CD4-positive, alpha-beta T cell treated with Interleukin-17A for 1 hour (primary cell): ENCODE measurements at places on chromosomes 4 and X.
A peak's percentile ranks its signal among the peaks of the same experiment; 100 is the strongest.

GRCh38 chrX:124378643-124379042, 32.3 kb downstream of the SH2D1A start:
- no peak for DNase-seq

DNA sequence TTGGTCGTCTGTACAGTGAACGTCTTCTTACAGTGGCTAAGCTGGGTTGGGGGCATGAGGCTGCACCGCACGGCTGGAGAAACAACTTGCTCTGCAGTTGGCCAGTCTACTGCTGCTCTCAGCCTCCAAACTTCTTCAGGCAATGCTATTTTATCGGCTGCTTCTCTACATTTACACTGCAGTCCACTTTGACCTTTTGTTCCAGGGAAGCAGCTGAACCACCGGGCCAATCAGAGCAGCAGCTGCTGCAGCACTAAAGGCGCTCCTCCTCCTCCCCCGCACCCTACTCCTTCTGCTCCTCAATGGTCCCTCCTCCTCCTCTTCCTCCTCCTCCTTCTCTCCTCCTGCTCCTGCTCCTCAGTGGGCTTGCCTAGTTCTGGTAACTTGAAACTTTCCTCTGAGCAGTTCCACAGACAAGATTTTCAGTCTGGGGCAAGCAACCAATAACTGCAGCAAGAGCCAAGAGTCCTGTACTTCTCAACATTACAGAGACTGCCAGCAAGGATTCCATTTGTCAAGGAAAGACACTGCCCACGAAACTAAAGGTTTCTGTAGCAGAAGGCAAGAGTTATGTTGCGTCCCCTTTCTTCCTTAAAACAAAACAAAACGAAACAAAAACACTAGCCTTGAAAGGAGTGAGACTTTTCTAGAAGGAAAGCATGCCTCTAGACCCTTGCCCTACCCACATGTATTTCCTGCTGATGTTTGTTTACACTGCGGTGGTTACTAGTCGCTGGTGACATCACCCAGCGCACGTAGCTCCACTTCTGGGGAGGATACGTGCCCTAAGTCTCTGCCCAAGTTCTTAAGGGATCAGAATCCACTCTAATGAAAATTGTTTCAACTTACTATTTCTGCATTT, 125.7 kb upstream of the NAP1L5 start:
- peak; percentile 89 for DNase-seq

DNA sequence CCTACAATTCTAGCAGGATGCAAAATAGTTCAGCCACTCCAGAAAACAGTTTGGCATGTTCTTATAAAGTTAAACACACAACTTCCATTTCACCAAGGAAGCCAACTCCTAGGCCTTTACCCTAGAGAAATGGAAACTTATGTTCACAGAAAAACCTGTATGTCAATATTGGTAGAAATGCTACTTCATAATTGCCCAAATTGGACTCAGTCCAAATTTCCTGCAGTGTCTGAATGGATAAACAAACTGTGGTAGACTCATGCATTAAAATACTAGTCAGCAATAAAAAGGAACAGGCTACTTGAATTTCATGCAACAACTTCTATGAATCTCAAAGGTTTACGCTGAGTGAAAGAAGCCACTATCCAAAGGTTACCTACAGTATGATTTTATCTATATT, 1738.8 kb upstream of the IGFBP7 start:
- no peak for DNase-seq

DNA sequence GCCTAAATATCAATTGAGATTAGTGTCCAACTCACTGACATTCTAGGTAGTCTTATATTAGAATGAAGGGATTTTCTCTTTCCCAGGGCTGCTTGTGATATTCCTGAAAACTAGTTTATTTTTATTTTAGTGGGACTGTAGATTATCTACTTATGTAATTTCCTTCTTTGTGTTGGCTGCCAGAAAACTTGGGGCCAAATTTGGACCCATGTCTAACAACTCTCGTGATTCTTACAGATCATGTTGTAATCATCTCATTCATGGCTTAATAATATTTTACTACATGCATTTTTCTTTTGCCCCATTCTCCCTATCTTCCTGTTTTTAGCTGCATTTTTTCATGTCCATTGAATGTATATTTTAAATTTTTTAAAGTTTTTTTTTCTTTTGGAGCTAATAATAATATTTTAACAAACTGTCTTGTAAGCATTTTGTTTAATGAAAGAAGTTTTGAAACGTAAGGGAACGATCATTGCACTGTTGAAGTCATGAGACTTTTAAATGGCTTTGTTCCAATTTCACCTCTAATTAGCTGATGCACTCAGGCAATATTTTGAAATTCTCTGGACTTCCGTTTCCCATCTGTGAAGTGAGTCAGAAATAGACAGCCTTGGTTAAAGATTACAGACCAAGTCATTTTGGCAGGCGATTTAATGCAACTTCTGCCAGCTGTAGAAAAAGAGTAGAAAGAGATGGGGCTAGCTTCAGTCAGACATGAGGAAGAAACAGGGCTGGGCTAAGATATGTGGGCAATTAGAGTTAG, 14.3 kb upstream of the TDO2 start:
- no peak for DNase-seq

GRCh38 chrX:120029354-120029753, 48.1 kb downstream of the RHOXF2B start:
- DNase-seq: no peak

- DNase-seq: no peak
These were observed 13.6 kb downstream of the STOX2 start for GRCh38 chr4:183918696-183919095.

GRCh38 chr4:23084559-23085248, 392.0 kb downstream of the GBA3 start:
- DNase-seq: no peak

GRCh38 chr4:78665216-78665770, 110.9 kb upstream of the BMP2K start:
- no peak for DNase-seq

DNA sequence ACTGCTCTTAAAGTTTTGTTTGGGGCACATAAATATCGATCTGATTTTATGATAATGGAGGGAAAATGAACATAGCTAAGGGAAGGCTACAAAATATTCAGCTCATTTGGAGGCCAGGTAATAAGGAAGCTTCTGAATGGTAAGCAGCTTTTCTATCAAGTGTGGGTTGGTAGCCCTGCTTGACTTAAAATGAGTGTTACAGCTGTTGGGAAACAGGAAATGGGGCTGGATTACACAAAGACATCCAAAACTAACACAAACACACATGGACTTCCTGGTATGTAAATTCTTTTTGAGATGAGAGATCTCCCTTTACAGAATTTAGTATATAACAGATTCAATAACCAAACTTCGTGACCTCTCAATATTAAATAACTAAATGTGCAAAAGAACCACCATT, 58.0 kb downstream of the FGF16 start:
- DNase-seq: no peak

- no peak for DNase-seq
These were observed 1.4 kb downstream of the TCEAL1 start for GRCh38 chrX:103630171-103630511.

DNA sequence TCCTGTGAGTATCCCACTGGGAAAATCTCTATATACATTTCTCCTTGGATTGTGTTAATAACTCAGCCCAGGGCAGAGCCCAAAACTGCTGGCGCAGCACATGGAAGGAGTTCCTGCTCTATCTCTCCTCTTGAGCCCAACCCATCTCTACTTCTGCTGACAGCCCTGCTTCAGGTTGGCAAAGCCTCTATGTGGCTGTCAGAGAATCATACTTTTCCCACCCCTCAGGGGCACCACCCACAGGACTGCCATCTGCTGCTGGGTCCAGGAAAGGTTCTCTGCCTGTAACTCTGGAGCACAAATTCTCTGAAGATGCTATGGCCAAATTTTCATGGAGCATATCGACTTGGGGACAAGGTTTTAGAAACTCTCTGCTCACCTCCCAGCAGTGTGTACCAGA, 278.5 kb upstream of the EMCN start:
- DNase-seq: no peak

GRCh38 chr4:181949704-181950312, 293.4 kb upstream of the TENM3 start:
- no peak for DNase-seq

GRCh38 chr4:15884666-15885065, 53.9 kb downstream of the FGFBP1 start:
- DNase-seq: no peak

- DNase-seq: no peak
These were observed 8.5 kb upstream of the BMP3 start for GRCh38 chr4:81021981-81022380.

- no peak for DNase-seq
These were observed 671 bp downstream of the SLC7A11 start for GRCh38 chr4:138241281-138242075.

DNA sequence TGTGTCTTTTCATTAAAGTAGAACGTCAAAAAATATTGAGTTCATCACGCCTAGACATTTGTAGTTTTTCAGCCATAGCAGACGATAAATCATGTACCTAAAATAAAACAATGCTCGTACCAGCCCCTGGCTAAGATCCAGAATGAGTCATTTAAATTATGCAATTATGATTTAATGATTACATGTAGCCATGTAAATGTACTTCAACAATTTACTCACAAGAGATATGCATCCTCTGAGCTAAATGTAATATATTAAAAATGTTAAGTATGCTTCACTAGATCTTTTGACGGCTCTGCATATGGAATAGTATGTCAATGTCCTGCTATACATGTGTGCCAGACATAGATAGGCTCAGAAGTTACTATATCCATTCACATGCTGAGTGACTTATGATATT, 1077.8 kb downstream of the ARAP2 start:
- DNase-seq: no peak

DNA sequence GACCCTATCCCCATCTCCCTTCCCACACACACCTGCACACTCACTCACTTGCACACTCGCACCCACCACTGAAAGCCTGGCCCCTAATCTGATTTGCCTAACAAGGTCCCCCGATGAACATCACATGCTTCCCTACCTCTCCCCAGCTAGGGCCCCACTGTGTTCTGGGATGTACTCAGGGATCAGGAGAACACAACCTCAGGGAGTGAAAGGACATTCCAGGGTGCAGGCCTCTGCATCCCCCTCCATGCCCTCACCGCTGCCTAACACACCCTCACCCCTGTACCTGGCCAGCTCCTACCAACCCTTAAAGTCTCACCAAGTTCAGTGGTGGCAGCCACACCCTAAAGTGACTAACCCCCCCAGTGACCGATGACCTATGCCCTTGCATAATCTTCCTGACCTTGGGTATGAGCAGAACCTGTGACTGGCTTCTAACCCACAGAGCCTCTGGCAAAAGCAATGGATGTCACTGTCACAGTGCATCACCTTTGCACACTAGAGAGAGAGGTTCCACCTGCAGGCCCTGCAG, 2.4 kb upstream of the AFAP1 start:
- DNase-seq: no peak

DNA sequence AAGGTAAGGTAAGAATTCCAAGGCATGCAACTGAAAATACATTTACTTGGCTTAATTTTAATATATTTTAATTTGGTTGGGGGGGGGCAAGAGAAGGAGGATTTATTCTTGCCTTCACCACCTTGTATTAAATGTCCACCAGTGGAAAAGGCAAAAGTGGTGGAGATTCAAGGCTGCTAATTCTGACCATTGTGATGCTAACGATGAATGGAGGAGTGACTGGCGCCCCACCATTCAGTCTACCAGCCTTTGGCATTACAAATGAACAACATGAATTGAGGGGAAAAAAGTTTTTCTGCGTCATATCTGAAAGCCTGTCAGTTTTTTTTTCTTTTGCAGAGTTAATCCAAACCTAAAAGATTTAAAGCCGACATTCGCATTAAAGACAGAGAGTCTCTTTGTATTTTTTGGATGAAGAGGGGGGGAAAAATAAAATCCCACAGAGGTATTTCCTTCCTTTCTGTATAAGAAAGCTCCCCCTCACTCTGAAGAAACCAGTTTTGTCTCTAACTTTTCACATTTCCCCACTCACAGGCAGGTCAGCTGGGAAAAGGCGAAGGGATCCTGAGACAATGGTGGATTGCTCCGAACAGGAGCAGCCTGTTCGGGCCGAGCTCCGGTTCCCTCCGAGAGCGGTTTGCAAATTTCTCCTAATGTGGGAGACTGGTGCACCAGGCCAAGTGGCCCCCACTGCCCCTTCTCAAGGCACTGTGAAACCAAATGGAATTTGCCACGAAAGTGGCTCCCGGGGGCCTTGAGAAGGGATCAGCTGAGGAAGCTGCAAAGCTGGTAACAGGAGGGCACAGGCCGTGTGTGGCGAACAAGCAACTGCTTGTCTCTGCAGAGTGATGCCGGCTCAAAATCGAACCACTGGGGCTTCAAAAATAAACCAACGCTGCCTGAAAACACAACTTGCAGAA, 28.1 kb downstream of the SHISA3 start:
- no peak for DNase-seq

DNA sequence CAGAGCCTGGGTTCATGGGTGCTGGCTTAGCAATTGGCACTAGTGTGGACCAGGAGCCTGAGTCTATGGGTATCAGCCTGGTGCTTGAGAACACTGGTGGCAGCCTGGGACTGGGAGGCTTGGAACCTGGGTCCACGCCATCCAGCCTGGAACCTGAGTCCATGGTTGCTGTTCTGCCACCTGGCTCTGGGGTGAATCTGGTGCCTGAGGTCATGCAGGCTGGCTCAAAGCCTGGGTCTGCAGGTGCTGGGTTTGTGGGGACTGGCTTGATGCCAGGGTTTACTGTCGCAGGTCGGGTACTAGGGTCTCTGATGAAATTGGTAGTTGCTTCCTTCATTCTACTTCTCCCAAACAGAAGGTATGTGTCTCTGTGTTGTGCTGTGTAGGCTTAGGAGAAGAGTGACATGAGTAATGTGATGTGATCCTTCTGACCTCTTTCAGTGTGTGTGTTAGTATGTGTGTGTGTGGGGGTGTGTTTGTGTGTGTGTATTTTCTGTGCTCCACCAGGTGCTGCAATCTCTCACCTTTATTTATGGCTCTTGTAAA, 517.0 kb upstream of the EPHA5 start:
- DNase-seq: no peak

- no peak for DNase-seq
These were observed 115.1 kb downstream of the CAMK2D start for GRCh38 chr4:113646442-113646822.

- DNase-seq: no peak
These were observed 122.7 kb downstream of the ZNF518B start for GRCh38 chr4:10334506-10335028.

DNA sequence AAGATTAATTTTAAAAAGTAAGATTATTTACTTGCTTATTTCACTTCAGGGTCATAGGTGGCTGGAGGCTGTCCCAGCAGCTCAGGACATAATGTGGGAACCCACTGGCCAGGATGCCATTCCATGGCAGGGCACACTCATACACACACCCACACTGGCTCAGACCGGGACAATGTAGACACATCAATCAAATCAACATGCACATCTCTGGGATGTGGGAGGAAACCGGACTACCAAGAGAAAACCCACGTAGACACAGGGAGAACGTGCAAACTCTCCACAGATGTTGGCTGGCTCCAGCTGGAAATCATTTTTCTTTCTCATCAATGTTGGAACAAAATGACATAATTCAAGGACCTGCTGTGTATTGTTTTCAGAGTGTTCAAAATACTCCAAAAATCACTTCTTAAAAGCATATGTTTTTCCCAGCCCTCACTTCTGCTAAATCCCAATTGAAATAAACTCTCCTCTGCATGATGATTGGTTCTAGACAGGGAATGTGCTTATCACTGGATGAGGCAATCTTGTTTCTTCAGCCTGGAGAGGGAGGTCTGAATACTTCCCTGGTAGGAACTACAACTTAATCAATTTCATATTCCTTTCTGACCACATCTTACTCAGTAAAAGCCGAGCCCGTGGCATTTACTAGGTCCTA, 18.6 kb upstream of the CPE start:
- no peak for DNase-seq
